Smooth muscle cell of the brain vasculature (primary cell): ENCODE measurements at places on chromosomes 1 and 21.

- peak; percentile 36 for DNase-seq
These were observed at the start of gene HFM1 for GRCh38 chr1:91404151-91405012. HFM1 (minus strand) TSS chr1:91404837; CDS start chr1:91401082, 3,755 bp downstream.

GRCh38 chr1:30515755-30516484 lies 207.5 kb downstream of the MATN1 start:
- DNase-seq: no peak

- DNase-seq: no peak
These were observed 240.9 kb downstream of the OMA1 start for GRCh38 chr1:58305622-58306021.

- DNase-seq: no peak
These were observed 51.7 kb upstream of the TARBP1 start for GRCh38 chr1:234530672-234531071.

GRCh38 chr21:41877901-41878830 lies 978 bp downstream of the PRDM15 start:
- no peak for DNase-seq

- DNase-seq: no peak
These were observed 14.5 kb downstream of the PLA2G4A start for GRCh38 chr1:186843226-186843625.

GRCh38 chr1:234273981-234274380 lies 99.3 kb upstream of the COA6 start:
- DNase-seq: no peak

DNA sequence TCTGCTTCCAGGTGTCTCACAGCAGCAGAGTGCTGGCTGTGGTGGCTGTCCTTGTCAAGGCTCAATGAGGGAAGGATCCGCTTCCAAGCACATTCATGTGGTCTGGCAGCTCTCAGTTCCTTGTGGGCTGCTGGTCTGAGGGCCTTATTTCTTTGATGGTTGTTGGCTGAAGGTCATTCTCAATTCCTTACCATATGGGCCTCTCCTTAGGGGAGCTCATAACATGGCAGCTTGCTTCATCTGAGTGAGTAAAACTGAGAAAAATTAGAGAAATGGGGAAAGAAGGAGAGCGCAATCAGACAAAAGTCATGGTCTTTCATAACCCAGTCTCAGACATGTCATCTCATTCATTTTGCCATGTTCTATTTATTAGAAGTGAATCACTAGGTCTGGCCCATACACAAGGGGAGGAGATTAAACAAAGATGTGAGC lies 81.7 kb upstream of the TSPAN2 start:
- no peak for DNase-seq

- no peak for DNase-seq
These were observed 107.8 kb upstream of the HMCN1 start for GRCh38 chr1:185626344-185626743.

DNA sequence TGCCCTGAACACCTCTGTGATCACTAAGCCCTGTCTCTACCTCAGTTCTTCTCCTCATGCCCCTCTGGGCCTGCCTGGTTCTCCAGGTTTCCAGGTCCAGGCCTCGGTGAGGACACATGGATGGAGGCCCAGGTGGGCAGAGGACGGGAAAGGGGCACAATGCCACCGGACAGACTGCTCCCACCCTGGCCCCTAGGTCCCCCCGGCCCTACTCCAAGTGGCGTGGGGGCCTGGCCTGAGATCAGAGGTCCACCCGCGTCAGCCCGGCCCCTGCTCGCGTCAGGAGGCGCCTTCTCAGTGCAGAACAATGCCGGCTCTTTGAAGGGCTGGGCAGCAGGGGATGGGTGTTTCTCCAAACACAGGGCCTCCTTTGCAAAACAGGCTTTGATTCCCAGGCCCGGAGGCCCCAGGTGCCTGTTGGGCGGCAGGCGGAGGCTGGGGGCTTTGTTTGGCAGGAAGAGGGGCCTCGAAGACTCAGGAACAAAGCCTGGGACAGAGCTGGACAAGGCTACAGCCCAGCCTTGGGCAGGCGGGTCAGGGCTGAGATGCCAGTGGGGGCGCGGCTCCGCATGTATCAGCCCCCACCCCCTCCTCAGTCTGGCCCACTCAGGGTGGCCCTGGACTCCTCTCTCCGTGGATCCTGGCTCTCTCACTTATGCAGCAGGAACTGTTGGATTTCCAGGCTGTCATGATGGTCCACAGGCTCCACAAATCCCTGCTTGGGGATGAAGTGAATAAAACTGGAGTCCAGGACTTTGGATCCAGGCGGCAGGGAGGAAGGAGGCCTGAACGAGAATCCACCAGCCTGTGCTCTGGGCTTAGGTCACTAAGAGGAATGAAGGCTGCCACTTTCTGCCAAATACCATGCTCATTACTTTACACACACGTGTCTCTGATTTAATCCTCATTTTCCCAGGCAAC lies 77.4 kb upstream of the SLC2A1 start:
- DNase-seq: no peak

DNA sequence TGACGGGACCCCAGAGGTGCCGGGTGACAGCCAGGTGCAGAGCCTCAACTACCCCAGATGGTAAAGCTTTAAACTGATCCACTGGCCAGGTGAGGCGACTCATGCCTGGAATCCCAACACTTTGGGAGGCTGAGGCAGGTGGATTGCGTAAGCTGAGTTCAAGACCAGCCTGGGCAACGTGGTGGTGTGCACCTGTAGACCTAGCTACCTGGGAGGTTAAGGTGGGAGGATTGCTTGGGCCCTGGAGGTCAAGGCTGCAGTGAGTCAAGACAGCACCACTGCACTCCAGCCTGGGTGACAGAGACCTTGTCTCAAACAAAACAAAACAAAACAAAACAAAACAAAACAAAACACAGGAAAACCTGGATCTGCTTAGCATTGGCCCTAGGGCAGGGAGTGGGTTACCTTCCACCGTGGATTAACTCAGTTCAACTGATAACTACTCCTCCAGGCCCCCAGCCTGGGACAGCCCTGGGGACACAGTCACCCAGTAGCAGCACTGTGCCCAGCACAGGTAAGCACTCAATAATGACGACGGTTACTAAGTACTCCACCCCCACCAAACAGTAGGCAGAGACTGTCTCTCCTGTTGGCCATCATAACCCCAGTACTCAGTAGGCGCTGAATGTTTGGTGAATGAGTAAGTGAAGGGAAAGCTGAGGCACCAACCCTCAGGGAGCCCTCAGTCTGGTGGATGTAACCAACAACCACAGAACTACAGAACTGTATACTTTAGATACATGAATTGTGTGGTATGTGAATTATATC lies 21.6 kb downstream of the SLC66A1 start:
- no peak for DNase-seq

DNA sequence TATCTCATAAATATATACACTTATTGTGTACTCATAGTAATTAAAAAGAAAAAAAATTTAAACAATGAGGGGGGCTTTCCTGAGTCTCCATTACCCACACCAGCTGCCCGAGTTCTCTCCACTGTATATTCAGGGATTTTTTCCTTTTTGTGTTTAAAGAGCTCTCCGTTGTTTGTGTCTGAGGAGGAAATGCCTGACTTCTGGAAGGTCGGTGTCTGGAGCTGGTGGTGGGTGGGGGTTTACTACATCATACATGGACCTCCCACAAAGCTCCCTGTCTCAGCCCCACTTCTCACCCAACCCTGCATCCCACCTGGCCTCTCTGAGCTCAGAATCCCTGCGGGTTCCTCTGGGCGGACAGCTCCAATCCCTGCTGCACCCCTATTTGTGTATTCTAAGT lies 64.1 kb upstream of the ETV3 start:
- no peak for DNase-seq

- DNase-seq: no peak
These were observed 33.3 kb downstream of the OSBPL9 start for GRCh38 chr1:51650198-51650597.

DNA sequence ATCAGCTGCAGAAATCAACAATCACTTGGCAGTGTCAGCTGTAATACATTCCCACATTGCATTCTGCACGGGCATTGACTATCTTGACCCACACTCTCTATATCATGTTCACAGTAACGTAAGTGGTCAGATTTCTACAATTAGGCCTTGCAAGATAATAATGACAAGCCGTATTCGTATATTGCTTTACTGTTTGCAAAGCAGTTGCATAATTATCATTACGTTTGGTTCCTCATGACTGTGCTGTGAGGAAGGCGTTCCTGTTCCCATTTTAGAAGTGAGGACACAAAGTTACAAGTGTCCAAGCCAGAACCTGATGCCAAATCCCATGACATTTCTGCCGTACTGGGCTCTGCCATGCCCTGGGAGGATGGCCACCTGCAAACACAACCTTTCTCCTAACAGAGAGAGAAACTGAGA lies 53.5 kb upstream of the TARBP1 start:
- DNase-seq: no peak

- DNase-seq: no peak
These were observed 8.5 kb upstream of the CNIH4 start for GRCh38 chr1:224348137-224348536.

DNA sequence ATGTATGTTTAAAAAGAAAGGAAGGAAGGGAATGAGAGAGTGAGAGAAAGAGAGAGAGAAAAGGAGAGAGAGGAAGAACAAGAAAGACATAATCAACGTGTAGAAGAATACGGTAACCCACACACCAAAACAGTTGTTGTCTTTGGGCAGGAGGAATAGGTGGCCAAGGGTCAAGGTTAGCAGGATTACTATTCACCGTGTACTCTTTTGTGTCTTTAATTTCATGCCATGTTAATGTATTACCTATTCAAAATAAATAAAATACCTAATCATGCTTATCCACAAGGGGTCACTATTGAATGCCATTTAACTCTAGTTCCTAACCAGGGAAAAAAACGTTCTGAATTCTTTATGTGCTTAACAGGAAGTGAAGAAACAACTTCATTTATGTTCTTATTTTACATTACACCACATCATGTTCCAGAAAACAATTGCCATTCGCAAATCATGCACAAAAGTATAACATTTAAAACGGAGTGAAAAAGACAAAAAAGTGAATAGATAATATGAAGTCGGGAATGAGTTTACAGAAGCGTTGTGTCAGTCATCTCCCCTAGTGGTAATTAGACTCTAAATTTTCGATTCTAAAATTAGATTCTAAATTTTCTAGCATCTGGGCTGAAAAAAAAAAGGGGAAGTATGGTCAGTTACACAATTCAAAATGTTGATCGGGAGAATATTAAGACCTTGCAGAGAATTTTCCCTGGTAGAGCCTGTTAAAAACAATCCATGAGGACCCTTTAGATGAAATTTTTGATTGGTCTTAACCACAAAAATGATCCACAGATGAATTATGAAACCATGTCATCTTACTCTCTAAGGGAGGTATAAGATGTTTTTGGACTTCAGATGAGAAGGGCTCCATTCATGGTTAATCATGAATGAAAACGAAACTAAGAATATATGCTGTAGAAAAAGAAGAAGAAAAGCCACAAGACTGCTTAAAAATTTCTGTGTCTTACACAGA lies 700 bp upstream of the KMO start:
- peak; percentile 45 for DNase-seq

DNA sequence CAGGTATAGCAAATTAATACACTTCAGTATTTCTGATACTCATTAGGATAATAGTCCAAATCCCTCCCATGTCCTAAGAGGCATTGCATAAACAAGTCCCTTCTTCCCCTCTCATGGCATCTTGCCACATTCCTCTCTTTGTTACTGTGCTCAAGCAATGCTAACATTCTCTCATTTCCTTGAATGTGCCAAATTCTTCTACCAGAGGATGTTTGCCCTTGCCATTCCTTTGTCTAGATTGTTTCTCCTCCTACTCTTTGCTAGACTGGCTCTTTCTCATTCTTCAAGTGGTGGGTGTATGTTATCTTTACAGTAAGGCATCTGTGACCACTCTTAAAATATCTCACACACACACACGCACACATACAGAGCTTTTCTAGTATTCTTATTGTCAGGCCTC lies 621.0 kb upstream of the CXADR start:
- peak; percentile 26 for DNase-seq

- DNase-seq: no peak
These were observed 124.5 kb downstream of the CRB1 start for GRCh38 chr1:197392541-197392940.

DNA sequence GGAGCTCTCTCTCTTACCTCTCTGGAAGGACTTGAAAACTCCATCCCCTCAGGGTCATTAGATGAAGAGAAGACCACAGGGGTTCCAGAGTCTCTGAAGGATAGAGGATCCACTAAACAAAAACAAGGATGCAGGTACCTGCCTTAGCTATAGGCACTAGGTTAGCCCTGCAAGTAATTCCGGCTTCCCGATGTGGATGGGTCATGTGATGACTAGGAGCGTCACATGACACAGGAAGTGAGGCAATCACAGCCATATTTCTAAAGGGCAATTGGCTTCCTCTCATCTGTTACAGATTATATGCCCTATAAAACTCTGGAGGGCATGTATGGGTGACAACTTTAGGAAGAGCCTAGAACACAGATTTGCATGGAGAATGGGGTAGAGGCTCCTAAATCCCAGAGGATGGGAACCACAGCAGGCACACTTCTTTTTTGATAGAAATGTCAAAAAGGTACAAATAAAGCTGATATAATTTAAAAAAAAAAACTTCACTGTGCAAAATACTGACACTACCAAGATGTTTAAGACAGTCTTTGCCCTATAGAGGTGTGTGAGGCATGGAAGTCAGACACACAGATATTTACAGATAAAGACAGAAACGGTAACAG lies 14.1 kb downstream of the ENTREP3 start:
- DNase-seq: no peak

- no peak for DNase-seq
These were observed 8.4 kb downstream of the TRIM58 start for GRCh38 chr1:247865416-247865815.

GRCh38 chr1:4653328-4653660 lies 1.1 kb upstream of the AJAP1 start:
- DNase-seq: no peak

DNA sequence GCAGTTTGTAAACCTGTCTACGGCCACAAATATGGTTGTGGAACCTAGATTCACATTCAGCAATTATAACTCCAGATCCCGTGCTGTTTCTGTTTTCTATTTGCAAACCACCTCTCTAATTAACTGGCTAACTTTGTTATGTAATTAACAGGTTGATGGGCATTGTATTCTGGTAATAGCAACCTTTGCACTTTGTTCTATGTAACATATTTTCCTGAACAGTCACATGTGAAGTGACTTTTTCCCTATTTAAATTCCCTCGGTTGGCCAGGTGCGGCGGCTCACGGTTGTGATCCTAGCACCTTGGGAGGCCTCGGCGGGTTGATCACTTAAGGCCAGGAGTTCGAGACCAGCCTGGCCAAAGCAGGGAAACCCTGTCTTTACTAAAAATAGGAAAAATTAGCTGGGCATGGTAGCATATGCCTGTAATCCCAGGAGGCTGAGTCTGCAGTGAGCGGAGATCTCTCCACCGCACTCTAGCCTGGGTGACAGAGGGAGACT lies 1.4 kb downstream of the ACADM start:
- no peak for DNase-seq

DNA sequence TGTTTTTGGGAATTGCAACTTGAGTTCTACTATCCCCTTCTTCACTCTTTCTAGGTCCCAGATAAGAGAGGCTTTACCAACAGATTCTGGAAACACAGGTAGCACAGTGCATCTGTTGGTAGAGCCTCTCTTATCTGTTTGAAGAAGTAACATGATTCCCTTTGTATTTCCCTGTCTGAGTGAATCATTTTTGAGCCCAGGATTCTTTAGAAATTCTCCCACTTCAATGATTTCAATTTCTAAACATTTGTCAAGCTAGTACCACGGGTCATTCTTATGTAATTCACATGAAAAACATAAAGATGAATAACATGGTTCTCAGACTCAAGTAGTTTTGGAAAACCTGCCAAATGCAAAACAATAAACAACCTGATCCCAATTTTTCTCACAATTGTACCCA lies 72.0 kb upstream of the DUSP10 start:
- DNase-seq: no peak

- DNase-seq: no peak
These were observed 54.0 kb downstream of the IL12RB2 start for GRCh38 chr1:67361641-67362040.
